ENCODE measurements at places on chromosomes 7 and 10.

- DNase-seq: no peak
Measured at GRCh38 chr10:76085002-76085816, 653.8 kb downstream of the LRMDA start.

DNA sequence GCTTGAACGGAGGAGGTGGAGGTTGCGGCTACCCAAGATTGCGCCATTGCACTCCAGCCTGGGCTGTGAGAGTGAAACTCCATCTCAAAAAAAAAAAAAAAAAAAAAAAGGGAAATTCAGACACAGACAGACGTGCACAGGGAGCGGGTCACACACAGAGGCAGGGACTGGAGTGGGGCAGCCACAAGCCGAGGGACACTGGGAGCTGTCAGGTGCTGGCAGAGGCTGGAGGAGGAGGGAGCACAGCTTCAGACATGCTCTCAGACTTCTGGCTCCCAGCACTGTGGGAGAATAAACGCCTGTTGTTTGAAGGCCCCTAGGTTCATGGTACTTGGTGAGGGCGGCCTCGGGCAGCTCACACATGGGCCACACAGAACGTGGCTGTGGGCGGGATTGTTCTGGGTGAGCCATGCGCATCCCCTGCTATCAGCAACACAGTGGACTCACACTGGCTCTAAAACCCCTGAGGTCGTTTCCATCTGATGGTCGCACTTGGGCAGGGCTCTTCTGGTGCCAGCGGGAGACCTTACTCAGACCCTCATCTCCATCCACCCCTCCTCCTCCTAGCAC lies 375.9 kb downstream of the DNAJB6 start:
- DNase-seq: no peak

GRCh38 chr7:129843365-129843898 lies 109.3 kb downstream of the UBE2H start:
- no peak for DNase-seq

- no peak for DNase-seq
Measured at GRCh38 chr7:50808282-50808888, 25.7 kb upstream of the GRB10 start.

GRCh38 chr7:43077732-43078391 lies 34.6 kb upstream of the HECW1 start:
- DNase-seq: no peak
